Brain (organoid and tissue), 16 donors: ENCODE measurements at places on chromosomes 5 and 9.

DNA sequence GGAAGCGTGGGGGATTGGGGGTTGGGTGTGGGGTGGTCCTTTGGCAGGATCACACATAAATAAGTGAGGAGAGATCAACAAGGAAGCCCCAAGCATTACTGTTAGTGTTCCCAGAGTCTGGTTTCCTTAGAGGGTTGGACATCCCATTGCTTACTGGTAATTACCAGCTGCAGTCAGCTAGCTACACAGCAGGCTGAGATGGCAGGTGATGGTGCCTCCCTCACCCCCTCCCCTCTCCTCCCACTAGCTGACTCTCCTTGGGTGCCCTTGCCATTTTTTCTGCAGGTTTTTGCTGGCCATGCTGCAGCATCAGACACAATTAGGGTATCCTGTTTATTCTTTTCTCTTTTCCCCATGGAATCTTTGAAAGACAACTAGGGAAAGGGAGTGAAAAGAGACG, 107.5 kb upstream of the TLR4 start:
- no peak for DNase-seq

GRCh38 chr9:85610074-85610860, 131.5 kb downstream of the AGTPBP1 start:
- DNase-seq: peak; percentile 90

DNA sequence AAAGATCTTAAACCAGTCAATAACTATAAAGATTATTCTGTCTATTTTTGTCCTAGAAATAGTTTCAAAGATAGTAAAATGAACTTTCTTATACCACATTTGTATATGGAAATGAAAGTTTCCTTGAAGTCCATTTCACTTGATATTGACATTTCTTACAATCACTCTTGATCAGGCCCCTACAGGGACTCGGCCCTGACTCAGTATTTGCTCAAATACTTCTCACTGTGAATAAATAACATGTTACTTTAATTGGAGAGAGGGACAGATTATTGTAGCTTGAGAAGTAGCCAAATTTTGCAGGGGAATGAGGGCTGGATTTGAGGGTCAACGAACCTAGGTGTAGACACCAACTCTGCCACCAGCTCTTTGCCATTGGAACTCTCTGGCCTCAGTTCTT, 25.6 kb upstream of the SMARCA2 start:
- DNase-seq: no peak

DNA sequence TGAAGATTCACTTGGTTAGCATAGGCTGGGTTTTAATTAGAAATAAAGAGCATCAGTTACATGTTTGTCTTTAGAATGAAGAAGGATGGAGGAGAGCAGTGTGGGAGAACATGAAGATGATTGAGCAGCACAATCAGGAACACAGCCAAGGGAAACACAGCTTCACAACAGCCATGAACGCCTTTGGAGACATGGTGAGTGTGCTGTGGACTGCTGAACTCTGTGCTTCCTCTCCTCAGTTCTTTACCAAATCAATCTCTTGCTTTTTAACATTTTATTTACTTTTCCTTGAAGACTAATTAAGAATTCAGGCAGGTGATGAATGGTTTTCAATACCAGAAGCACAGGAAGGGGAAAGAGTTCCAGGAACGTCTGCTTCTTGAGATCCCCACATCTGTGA, 38.2 kb upstream of the SPATA31E1 start:
- no peak for DNase-seq
